ENCODE measurements at places on chromosomes 13 and 19. TPM values are rescaled to one million over a fixed set of nuclear protein-coding genes. Genes with fewer than 3 reads are reported as not detected.

GRCh38 chr13:98072476-98072875, 70.4 kb upstream of the FARP1 start:
- H3K27me3 ChIP-seq, result no peaks in the 10 kb centered on the region
- H3K36me3 ChIP-seq, result no peaks in the 10 kb centered on the region
- DNase-seq, result no peak
- no peaks in the 10 kb centered on the region for H3K4me1 ChIP-seq

DNA sequence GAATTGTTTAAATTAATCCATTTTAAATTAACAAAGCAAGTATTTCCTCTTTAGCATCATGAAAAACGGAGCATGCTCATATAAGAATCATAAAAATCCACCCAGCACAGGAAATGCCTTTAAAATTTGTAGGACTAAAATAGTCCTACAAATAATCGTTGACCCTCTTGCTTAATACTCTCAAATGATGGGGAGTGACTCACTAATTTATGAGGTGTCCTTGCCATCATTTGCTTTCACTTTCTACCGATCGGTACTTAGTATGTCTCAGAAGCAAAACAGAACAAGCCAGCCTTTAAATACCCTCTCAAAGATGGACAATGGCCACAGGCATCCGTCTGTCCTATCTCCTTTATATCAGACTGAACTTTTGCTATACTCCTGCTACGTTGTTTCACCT, 97.2 kb downstream of the SUCLA2 start:
- no peak overlapping the region for H3K4me3 ChIP-seq
- no peak overlapping the region for H3K27ac ChIP-seq
- DNase-seq, result no peak
- no peaks in the 10 kb centered on the region for H3K27me3 ChIP-seq
- no peaks in the 10 kb centered on the region for H3K36me3 ChIP-seq

GRCh38 chr19:12777217-12778016, 2.1 kb upstream of the HOOK2 start:
- peak overlapping the region; percentile 99 for H3K27ac ChIP-seq
- peak overlapping the region; percentile 76 for H3K4me3 ChIP-seq
- peaks cover 5% of the 10 kb centered on the region for H3K36me3 ChIP-seq

GRCh38 chr19:46954993-46955812, 64.4 kb upstream of the NPAS1 start:
- H3K4me1 ChIP-seq, result peaks cover 24% of the 10 kb centered on the region
- H3K36me3 ChIP-seq, result peaks cover 17% of the 10 kb centered on the region
- H3K27ac ChIP-seq, result peak overlapping the region; percentile 68
- no peaks in the 10 kb centered on the region for H3K27me3 ChIP-seq
- no peak for DNase-seq
- H3K4me3 ChIP-seq, result peak overlapping the region; percentile 31

GRCh38 chr19:56083668-56084067, 37.4 kb downstream of the ZNF787 start:
- peaks cover 38% of the 10 kb centered on the region for H3K36me3 ChIP-seq
- H3K4me3 ChIP-seq, result no peak overlapping the region
- no peak for DNase-seq

- no peak overlapping the region for H3K27ac ChIP-seq
- no peaks in the 10 kb centered on the region for H3K36me3 ChIP-seq
- H3K27me3 ChIP-seq, result no peaks in the 10 kb centered on the region
- H3K4me1 ChIP-seq, result no peaks in the 10 kb centered on the region
- no peak overlapping the region for H3K4me3 ChIP-seq
- no peak for DNase-seq
These were observed 799.1 kb upstream of the SPRY2 start for GRCh38 chr13:81139987-81140386.

GRCh38 chr13:45456196-45456972, 8.4 kb upstream of the COG3 start:
- H3K27me3 ChIP-seq, result no peaks in the 10 kb centered on the region
- no peak overlapping the region for H3K4me3 ChIP-seq
- no peak overlapping the region for H3K27ac ChIP-seq
- H3K36me3 ChIP-seq, result no peaks in the 10 kb centered on the region

- DNase-seq, result no peak
- no peaks in the 10 kb centered on the region for H3K27me3 ChIP-seq
- peaks cover 6% of the 10 kb centered on the region for H3K4me1 ChIP-seq
- no peaks in the 10 kb centered on the region for H3K36me3 ChIP-seq
- H3K4me3 ChIP-seq, result peak overlapping the region; percentile 1
- peak overlapping the region; percentile 75 for H3K27ac ChIP-seq
These were observed 11.7 kb upstream of the ADGRE5 start for GRCh38 chr19:14369399-14370168.

GRCh38 chr13:114074671-114075315, 57.6 kb downstream of the RASA3 start:
- H3K27me3 ChIP-seq, result peaks cover 34% of the 10 kb centered on the region
- H3K4me3 ChIP-seq, result no peak overlapping the region
- H3K27ac ChIP-seq, result no peak overlapping the region

- H3K4me1 ChIP-seq, result peaks cover 42% of the 10 kb centered on the region
- no peak overlapping the region for H3K27ac ChIP-seq
- H3K27me3 ChIP-seq, result no peaks in the 10 kb centered on the region
- no peak overlapping the region for H3K4me3 ChIP-seq
- DNase-seq, result no peak
These were observed 35.6 kb downstream of the GJA3 start for GRCh38 chr13:20125129-20125782.

- H3K36me3 ChIP-seq, result no peaks in the 10 kb centered on the region
- H3K4me1 ChIP-seq, result peaks cover 91% of the 10 kb centered on the region
- no peak overlapping the region for H3K4me3 ChIP-seq
- no peaks in the 10 kb centered on the region for H3K27me3 ChIP-seq
- H3K27ac ChIP-seq, result peak overlapping the region; percentile 93
These were observed 6.0 kb downstream of the KANK2 start for GRCh38 chr19:11191273-11191755.

DNA sequence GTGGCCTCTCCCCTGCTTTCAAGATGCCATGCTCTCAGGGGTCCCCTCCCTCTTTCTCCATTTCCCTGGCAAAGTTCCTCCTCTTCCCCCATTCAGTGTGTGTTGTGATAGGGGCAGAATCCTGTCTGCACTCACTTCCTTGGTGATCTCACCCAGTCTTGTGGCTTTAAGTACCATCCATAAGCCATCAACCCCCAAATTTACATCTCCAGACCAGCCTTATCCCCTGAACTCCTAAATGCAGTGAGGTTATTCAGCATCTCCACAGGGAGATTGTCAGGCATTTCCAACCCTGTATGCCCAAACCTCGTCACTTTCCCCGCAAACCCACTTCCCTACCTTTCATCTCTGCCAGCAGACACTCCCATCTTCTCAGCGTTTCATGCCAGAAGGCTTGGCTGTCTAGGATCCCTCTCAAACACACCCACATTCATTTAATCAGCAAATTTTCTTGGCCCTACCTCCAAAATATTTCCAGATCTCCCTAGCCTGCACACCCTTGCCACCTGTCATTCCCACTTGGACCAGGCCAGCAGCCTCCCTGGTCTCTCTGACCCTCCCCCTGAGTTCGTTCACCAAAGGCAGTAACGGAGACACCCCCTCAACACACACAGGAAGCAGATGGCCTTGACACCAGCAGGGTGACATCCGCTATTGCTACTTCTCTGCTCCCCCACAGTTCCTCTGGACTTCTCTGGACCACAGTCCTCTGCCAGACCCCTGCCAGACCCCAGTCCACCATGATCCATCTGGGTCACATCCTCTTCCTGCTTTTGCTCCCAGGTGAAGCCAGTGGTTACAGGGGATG, at the start of gene HCST:
Gene HCST, plus strand, starts transcription at position 676 of the 808 bp plus-strand sequence. Its CDS starts 65 bp downstream, at position 741.
- H3K27ac ChIP-seq, result peak within 1 kb of the TSS; percentile 95
- H3K36me3 ChIP-seq, result peaks cover 10% of the 10 kb centered on the region
- no peak for DNase-seq
- peak within 1 kb of the TSS; percentile 33 for H3K4me3 ChIP-seq
- peaks cover 37% of the 10 kb centered on the region for H3K4me1 ChIP-seq
- no peaks in the 10 kb centered on the region for H3K27me3 ChIP-seq

- peak overlapping the region; percentile 21 for H3K4me3 ChIP-seq
- DNase-seq, result no peak
- H3K4me1 ChIP-seq, result peaks cover 47% of the 10 kb centered on the region
- peak overlapping the region; percentile 98 for H3K27ac ChIP-seq
These were observed 25.8 kb upstream of the NANOS3 start for GRCh38 chr19:13850910-13851733.

GRCh38 chr13:21365574-21365973, 93.5 kb downstream of the ZDHHC20 start:
- no peaks in the 10 kb centered on the region for H3K4me1 ChIP-seq
- no peak overlapping the region for H3K4me3 ChIP-seq
- no peaks in the 10 kb centered on the region for H3K36me3 ChIP-seq
- no peak for DNase-seq
- H3K27me3 ChIP-seq, result no peaks in the 10 kb centered on the region

DNA sequence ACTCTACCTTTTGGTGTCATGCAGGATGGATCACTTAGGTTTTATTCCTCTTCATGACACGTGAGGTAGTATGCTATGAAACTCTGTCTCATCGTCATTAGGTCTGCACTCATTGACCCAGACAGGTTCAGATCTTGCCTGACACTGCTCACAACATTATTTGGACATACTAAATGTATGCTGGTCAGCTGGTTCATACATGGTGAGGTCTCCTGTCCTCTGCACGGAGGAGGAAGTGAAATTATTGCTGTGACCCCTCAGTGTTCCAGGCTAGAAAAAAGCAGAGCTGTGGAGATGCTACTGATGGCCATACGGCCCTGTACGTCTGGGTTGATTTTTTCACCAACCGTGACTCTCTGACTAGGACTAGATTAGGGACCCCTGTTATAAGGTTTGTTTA, 35.8 kb downstream of the LATS2 start:
- no peak overlapping the region for H3K27ac ChIP-seq
- DNase-seq, result no peak
- no peaks in the 10 kb centered on the region for H3K27me3 ChIP-seq
- H3K4me1 ChIP-seq, result peaks cover 10% of the 10 kb centered on the region
- H3K36me3 ChIP-seq, result no peaks in the 10 kb centered on the region
- no peak overlapping the region for H3K4me3 ChIP-seq

- no peak overlapping the region for H3K4me3 ChIP-seq
- no peak overlapping the region for H3K27ac ChIP-seq
- H3K4me1 ChIP-seq, result no peaks in the 10 kb centered on the region
- DNase-seq, result no peak
- H3K27me3 ChIP-seq, result no peaks in the 10 kb centered on the region
- H3K36me3 ChIP-seq, result no peaks in the 10 kb centered on the region
These were observed 137.5 kb downstream of the SLITRK6 start for GRCh38 chr13:85661675-85662074.

GRCh38 chr13:30832845-30833332, 73.2 kb upstream of the MEDAG start:
- H3K27me3 ChIP-seq, result no peaks in the 10 kb centered on the region
- peaks cover 28% of the 10 kb centered on the region for H3K4me1 ChIP-seq
- no peak overlapping the region for H3K4me3 ChIP-seq
- H3K36me3 ChIP-seq, result no peaks in the 10 kb centered on the region
- no peak for DNase-seq

DNA sequence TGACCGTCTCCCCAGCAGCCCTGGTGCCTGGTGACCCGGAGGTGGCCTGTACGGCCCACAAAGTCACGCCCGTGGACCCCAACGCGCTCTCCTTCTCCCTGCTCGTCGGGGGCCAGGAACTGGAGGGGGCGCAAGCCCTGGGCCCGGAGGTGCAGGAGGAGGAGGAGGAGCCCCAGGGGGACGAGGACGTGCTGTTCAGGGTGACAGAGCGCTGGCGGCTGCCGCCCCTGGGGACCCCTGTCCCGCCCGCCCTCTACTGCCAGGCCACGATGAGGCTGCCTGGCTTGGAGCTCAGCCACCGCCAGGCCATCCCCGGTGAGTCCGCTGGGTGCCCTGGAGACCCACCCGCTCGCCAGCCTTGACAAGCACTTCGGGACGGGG, 2.2 kb downstream of the MADCAM1 start:
- H3K36me3 ChIP-seq, result no peaks in the 10 kb centered on the region
- no peak overlapping the region for H3K27ac ChIP-seq
- peaks cover 7% of the 10 kb centered on the region for H3K27me3 ChIP-seq
- H3K4me3 ChIP-seq, result no peak overlapping the region

- H3K27me3 ChIP-seq, result no peaks in the 10 kb centered on the region
- H3K4me3 ChIP-seq, result peak within 1 kb of the TSS; percentile 76
- peaks cover 16% of the 10 kb centered on the region for H3K36me3 ChIP-seq
- H3K27ac ChIP-seq, result peak within 1 kb of the TSS; percentile 96
- H3K4me1 ChIP-seq, result peaks cover 74% of the 10 kb centered on the region
These were observed at the start of gene CCDC9 for GRCh38 chr19:47255879-47256692. CCDC9 (plus strand) TSS chr19:47256525; CDS start chr19:47258401, 1,876 bp downstream.

GRCh38 chr19:32611161-32611560, 30.2 kb downstream of the PDCD5 start:
- H3K27me3 ChIP-seq, result no peaks in the 10 kb centered on the region
- H3K4me1 ChIP-seq, result no peaks in the 10 kb centered on the region
- no peak overlapping the region for H3K4me3 ChIP-seq
- no peak for DNase-seq
- peaks cover 26% of the 10 kb centered on the region for H3K36me3 ChIP-seq

DNA sequence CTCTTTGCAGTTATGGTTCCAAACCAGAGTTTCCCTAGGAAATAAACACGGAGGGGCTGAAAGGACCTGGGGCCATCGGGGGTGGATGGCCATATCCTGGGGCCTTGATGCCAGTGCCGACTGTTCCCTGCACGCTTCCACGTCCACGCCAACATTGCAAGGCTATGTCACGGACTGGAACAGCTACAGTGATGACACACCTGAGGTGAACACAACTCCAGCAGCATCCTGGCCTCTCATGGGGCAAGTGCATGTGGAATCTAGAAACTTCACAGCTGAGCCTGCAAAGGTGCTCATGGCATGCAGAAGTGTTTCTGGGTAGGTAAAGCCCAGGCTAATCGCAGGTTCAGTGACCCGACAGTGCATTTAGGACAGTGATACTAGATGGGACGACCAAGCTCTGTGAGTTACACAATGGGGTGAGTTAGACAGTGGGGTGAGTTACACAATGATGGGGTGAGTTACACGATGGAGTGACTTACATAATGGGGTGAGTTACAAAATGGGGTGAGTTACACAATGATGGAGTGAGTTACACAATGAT, 52.0 kb upstream of the GAS6 start:
- no peaks in the 10 kb centered on the region for H3K36me3 ChIP-seq
- no peak for DNase-seq

DNA sequence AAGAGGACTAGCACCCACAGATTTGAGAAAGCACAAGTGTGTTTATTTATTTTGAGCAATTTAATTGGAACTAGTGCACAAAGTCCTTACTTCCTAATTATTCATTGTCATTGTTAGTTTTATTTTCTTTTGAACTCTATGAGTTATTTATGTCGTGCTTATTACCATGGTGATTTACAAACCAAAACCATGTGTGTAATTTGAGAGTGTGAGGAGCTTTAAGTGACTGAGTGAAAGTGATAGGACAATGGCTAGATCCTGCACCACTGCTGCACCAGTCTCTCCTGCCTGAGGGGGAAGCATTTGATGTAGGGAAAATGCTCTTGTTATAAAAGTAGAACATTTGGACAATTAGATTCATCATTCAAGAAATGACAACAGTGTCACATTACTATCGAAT, 172.3 kb upstream of the KLF12 start:
- H3K27ac ChIP-seq, result no peak overlapping the region
- DNase-seq, result no peak
- H3K27me3 ChIP-seq, result no peaks in the 10 kb centered on the region
- H3K4me1 ChIP-seq, result no peaks in the 10 kb centered on the region

GRCh38 chr19:35143231-35143715, at the start of gene FXYD7:
FXYD7 (plus strand) TSS chr19:35143255; CDS start chr19:35143334, 79 bp downstream.
- DNase-seq, result no peak
- H3K4me3 ChIP-seq, result no peak within 1 kb of the TSS
- H3K27me3 ChIP-seq, result no peaks in the 10 kb centered on the region
- H3K36me3 ChIP-seq, result no peaks in the 10 kb centered on the region
- H3K27ac ChIP-seq, result no peak within 1 kb of the TSS

The KLK11 gene
- 171 TPM for total RNA-seq

The ZNF560 gene
- total RNA-seq, result not detected

The RASIP1 gene
- 6.2 TPM for total RNA-seq

The ZNF667 gene
- 0.31 TPM for total RNA-seq

The S1PR4 gene
- 1.9 TPM for total RNA-seq

The CGB3 gene
- total RNA-seq, result not detected

The ZNF611 gene
- 8.0 TPM for total RNA-seq

The PGLYRP1 gene
- not detected for total RNA-seq

The MAP4K1 gene
- 1.5 TPM for total RNA-seq

The COMP gene
- 8.0 TPM for total RNA-seq

The NUFIP1 gene
- 3.4 TPM for total RNA-seq

The EPS8L1 gene
- total RNA-seq, result 151 TPM
